ENCODE measurements at places on chromosomes 2 and 18.

DNA sequence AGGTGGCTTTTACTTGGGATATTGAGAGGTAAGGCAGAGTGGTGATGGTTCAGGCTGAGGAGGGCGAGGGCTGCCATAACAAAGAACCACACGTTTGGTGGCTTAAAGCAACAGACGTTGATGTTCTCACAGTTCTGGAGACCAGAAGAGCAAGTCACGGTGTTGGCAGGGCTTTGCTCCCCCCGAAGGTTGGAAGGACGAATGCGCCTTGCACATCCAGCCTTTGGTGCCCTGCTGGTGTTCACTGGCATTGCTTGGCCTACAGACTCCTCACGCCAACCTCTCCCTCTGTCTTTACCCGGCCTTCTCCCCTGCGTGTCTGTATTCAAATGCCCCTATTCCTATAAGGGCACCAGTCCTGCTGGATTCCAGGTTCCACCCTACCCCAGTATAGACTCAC lies 125.4 kb downstream of the TPO start:
- DNase-seq: no peak

GRCh38 chr2:187495324-187495723 lies 47.3 kb upstream of the CALCRL start:
- no peak for DNase-seq

GRCh38 chr2:33011941-33012340 lies 65.2 kb downstream of the LTBP1 start:
- DNase-seq: no peak

DNA sequence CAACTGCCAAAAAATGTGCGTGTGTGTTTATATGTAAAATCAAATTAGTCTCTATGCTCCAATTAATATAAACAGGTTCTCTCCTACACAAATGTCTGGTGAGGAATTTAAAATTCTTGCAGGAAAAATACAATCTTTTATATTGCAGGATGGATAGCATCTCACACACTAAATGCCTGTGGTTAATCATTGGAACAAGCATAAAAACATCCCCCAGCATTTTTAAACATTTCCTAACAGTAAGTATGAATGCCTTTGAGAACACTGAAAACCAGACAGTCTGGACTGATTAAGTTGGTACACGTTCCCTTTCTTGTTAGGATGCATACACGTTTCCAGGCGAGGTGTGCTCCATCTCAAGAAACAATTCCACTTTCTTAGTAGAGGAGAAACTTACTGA lies 29.9 kb upstream of the PDE1A start:
- no peak for DNase-seq

DNA sequence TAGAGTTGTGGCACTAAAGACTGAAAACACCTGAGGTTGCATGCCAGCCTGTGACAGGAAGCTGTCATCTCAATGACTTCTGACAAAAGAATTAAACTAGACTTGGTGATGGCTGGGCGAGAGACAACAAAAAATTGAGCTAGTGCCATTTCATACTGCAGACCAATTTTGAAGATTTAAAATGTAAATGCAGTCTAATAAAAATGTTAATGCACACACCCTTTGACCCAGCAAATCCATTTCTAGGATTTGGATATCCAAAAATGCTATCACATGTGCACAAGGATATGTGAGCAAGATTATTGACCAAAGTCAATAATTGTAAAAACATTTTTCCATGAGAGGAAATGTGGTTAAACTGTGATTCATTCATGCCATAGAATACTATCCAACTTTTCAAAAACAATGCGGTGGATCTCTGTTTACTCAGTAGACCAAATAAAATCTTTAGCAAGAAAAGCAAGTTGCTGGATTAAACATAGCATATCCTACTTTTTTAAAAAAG lies 5.6 kb downstream of the FBXO36 start:
- DNase-seq: no peak

DNA sequence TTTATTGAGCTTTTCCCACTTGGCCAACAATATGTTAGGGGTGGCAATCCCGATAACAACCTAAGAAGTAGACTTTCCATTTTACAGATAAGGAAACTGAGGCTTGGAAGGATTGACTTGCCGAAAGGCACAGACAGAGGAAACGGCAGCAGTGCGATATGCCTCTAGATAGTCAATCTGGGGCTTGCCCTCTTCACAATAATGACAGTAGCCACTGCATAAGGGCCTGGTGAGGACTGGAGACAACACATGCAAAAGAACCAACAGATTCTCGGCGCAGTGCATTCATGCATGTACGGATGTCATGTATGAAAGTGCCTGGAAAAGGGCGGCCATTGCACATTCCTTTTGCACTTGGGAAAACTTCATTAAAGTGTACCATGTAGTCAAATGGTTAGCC lies 811.2 kb downstream of the RNF144A start:
- DNase-seq: no peak

DNA sequence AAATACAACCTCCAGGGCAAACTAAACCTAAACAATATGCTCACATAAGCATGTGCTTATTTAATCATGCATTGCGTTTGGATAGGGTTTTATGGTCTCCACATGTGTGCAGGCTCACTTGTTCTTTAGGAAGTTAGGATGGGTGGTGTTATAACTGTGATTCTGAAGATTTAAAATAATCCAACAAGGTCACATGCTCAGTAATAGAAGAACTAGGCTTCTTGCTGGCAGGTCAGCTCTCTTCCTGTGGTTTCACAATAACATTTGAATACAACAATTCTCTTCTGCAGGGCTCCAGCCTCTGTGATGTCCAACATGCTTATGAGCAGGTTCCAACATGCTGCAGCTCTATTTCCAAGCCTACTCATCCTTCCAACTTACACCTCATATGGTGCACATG lies 84.0 kb downstream of the MYL12B start:
- DNase-seq: no peak

- no peak for DNase-seq
These were observed 103.6 kb upstream of the WDR75 start for GRCh38 chr2:189337656-189338055.

- no peak for DNase-seq
These were observed 186.8 kb upstream of the FBXO11 start for GRCh38 chr2:48092846-48093803.

DNA sequence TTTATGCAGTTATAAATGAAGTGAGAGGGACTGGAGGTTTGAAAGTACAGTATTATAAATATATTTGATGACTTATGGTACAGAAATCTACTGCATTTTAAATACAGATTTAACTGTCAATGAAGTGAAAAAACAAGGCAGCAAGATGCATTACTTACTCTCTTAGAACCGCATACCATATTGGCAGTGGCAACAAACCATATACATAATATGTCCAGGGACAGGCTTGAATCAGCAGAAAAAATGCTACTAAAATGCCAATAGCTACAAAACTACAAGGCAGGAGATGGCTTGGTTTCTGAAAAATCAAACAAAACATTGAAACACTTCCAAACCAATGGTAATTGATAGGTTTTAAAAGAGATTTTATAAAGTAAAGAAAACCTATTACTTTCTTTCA lies 77.2 kb downstream of the PIGN start:
- DNase-seq: no peak

DNA sequence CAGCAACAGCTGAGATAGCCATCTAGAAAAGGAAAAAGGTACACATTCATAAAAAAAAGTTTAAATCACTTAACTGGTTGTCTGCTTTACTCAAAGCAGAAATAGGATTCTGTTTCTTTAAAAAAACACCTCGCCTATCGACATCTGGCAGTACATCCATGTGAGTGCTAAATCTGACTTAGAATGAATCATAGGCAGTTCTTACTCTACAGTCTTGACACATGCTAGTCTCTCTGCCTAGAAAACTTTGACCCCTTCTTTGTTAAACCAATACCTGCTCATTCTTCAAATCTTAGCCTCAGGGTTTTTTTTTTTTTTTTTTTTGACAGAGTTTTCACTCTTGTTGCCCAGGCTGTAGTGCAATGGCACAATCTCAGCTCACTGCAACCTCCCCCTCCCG lies 37.1 kb upstream of the GPR75 start:
- no peak for DNase-seq

- DNase-seq: peak; percentile 95
These were observed at the start of gene VPS4B for GRCh38 chr18:63422087-63422863. Gene VPS4B, minus strand, starts transcription at chr18:63422476. Its CDS starts 217 bp downstream, at chr18:63422259.

GRCh38 chr18:52278191-52278590 lies 61.8 kb upstream of the DCC start:
- no peak for DNase-seq

- no peak for DNase-seq
These were observed 629.7 kb upstream of the SETBP1 start for GRCh38 chr18:44051026-44051425.

DNA sequence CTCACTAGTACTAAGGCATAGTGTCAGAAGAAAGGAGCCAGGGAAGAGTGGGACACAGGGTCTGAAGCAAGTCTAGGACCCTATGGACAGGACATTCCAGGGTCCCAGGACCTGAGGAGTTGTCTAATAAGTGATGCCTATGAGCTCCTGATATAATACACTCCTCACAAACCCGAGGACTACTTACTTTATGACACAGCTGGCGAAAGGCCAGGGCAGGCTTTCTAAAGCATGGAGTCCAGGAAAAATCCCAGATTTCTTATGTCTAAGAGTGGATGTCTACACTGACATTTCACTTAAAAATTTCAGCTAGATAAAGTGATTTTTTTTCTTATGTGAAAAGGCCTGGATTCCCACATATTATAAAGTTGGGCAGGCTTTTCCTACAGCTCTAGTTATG lies 502.2 kb upstream of the SETBP1 start:
- DNase-seq: no peak

GRCh38 chr2:214050731-214051130 lies 360.1 kb upstream of the VWC2L start:
- no peak for DNase-seq

DNA sequence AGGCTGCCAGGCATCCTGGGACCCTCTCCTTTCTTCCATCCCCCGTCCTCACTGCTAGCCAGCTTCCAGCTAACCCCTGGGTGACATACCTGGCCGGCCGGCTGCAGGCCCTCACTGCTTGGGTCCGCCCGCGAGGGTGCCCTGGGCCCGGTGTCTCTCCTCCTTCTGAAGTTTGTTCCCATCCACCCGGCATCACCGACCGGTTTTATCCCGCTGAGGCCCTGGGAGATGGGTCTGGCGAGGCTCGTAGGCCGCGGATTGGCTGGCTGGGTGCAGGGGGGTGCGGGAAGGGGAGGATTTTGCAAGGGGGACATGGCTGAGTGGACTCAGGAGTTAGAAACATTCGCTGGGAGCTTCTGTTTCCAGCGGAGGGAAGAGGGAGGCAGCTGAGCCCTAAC lies at the start of gene PAX8:
Gene PAX8, minus strand, starts transcription at position 180 of the 398 bp plus-strand sequence. CDS start 527 bp downstream, outside the sequence.
- DNase-seq: no peak

GRCh38 chr2:233201258-233202013 lies 50.0 kb upstream of the ATG16L1 start:
- DNase-seq: no peak

DNA sequence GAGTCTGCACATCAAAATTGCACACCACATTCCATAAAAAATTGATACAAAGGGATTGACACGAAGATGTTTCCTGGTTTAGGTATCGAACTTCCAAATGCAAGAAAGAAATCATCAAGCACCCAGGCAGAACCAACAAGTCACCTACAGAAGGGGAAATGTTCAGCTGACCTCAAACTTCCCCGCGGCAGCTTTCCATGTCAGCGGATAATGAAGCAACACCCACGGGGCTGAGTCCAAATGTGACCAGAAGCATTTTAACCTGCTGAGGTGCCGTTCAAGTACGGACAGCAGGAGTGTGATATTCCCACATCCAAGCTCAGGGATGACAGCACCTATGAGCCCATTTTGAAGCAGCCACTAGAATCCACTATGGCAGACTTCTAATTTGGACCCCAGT lies 124.9 kb downstream of the GALNT14 start:
- no peak for DNase-seq

Data from OCI-LY7 (cell line).